ENCODE measurements at places on chromosomes 13 and 19.

DNA sequence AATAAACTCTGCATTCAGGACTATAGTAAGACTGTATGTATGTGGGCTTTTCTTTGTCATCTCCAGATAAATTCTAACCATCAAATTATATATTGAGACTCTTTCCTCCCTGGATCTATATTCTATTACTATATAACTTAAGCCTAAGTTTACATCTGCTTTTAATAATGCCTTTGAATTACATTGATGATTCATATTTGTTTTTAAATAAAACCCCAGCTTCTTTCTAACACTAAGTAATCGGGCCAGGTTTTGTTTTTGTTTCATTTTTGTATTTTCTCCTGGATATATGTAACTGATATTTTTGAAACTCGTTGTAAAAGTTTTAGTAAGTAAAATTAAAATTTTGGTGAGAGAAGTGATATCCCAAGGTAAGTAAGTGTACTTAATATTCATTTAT is 1599.1 kb downstream of the PCDH9 start:
- no peak for DNase-seq
- no peaks in the 10 kb centered on the region for H3K36me3 ChIP-seq
- no peaks in the 10 kb centered on the region for H3K4me1 ChIP-seq
- H3K4me3 ChIP-seq: no peak overlapping the region

DNA sequence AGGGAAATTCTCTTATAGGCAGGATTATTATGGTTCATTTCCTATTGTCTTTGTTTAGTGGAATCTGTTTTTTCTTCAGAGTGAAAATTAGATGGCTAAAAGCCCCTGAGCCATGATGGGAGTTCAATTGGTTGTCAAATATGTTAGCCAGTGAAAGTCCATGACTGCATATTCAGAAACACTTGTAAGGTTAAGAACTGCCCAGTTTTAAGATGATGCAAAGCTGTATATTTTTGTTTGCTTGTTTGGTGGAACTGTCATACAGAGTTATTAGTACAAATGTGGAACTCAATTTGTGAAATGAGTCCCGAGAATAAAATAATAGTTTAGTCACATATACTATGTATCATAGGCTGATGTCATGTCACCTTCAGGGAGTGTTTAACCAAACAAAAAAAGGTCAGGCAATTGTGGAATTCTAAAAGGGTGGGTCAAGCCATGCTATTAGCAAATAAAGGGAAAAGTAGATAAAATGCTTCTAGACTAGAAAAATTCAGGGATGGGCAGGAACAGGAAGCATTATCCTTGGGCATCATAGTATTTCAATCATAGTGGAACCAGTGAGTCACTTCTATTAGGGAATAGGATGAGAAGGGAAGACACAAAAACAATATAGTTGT is 248.3 kb upstream of the SLITRK1 start:
- no peaks in the 10 kb centered on the region for H3K27me3 ChIP-seq
- H3K36me3 ChIP-seq: no peaks in the 10 kb centered on the region
- H3K27ac ChIP-seq: no peak overlapping the region
- H3K4me3 ChIP-seq: no peak overlapping the region
- no peaks in the 10 kb centered on the region for H3K4me1 ChIP-seq

- H3K27ac ChIP-seq: no peak overlapping the region
- peak overlapping the region; percentile 84 for H3K4me3 ChIP-seq
- peaks cover 22% of the 10 kb centered on the region for H3K36me3 ChIP-seq
- DNase-seq: no peak
Measured at GRCh38 chr19:57558525-57558924, 1.1 kb downstream of the ZNF550 start.

- DNase-seq: no peak
- no peaks in the 10 kb centered on the region for H3K27me3 ChIP-seq
- no peak overlapping the region for H3K4me3 ChIP-seq
- H3K27ac ChIP-seq: no peak overlapping the region
- H3K36me3 ChIP-seq: no peaks in the 10 kb centered on the region
Measured at GRCh38 chr13:53907891-53908290, 879.3 kb downstream of the OLFM4 start.

DNA sequence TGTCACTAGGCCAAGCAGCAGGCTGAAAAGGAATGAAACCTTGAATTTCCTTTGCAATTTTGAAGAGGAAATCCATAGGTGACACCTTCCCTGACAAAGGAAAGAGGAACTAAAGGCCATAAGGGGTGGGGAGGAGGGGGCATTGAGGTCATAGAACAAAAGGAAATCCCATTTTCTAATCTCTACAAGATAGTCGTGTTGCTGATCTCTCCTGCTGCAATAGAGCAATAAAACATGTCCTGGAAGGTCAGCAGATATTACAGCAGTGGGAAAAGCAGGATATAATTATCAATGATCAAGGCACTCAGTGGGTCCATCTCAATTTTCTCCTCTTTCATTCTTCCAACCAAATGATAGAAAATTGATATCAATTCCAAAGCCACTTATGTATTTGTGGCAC is 20.3 kb upstream of the RAP2A start:
- no peak overlapping the region for H3K27ac ChIP-seq
- H3K27me3 ChIP-seq: no peaks in the 10 kb centered on the region
- H3K4me1 ChIP-seq: no peaks in the 10 kb centered on the region
- DNase-seq: no peak

DNA sequence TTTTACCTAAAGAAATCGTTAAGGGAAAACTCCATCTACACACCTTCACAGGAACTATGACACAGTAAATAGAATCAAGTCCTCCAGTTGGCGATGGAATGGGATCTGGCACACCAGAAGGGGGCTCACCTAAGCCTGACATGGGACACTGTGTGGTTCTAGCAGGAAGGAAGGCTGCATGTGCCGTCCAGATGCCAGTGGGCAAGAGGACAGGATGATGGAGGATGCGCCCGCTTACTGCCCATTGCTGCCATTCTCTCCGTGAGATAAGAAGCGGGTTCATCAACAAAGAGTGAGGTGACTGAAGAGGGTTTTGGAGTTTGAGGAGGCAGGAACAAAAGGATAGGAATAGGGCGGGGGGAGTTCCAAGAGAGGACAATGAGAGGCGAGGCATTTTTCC is 2.9 kb upstream of the CYP2F1 start:
- no peaks in the 10 kb centered on the region for H3K36me3 ChIP-seq
- no peaks in the 10 kb centered on the region for H3K27me3 ChIP-seq

- H3K27me3 ChIP-seq: no peaks in the 10 kb centered on the region
- no peaks in the 10 kb centered on the region for H3K4me1 ChIP-seq
- no peak overlapping the region for H3K4me3 ChIP-seq
- no peaks in the 10 kb centered on the region for H3K36me3 ChIP-seq
- no peak for DNase-seq
Measured at GRCh38 chr13:111664696-111665095, 344.3 kb downstream of the TEX29 start.

- no peaks in the 10 kb centered on the region for H3K4me1 ChIP-seq
- no peak for DNase-seq
- H3K4me3 ChIP-seq: no peak overlapping the region
- H3K27me3 ChIP-seq: no peaks in the 10 kb centered on the region
Measured at GRCh38 chr19:33032218-33032781, 32.4 kb downstream of the RHPN2 start.

- no peak overlapping the region for H3K4me3 ChIP-seq
- H3K27ac ChIP-seq: no peak overlapping the region
- no peaks in the 10 kb centered on the region for H3K27me3 ChIP-seq
- DNase-seq: no peak
- H3K36me3 ChIP-seq: no peaks in the 10 kb centered on the region
Measured at GRCh38 chr13:110030394-110030928, 244.1 kb upstream of the IRS2 start.

- H3K27ac ChIP-seq: no peak overlapping the region
- no peak overlapping the region for H3K4me3 ChIP-seq
- peaks cover 13% of the 10 kb centered on the region for H3K4me1 ChIP-seq
- H3K27me3 ChIP-seq: no peaks in the 10 kb centered on the region
- DNase-seq: no peak
Measured at GRCh38 chr19:40469011-40469410, 2.2 kb downstream of the SPTBN4 start.

DNA sequence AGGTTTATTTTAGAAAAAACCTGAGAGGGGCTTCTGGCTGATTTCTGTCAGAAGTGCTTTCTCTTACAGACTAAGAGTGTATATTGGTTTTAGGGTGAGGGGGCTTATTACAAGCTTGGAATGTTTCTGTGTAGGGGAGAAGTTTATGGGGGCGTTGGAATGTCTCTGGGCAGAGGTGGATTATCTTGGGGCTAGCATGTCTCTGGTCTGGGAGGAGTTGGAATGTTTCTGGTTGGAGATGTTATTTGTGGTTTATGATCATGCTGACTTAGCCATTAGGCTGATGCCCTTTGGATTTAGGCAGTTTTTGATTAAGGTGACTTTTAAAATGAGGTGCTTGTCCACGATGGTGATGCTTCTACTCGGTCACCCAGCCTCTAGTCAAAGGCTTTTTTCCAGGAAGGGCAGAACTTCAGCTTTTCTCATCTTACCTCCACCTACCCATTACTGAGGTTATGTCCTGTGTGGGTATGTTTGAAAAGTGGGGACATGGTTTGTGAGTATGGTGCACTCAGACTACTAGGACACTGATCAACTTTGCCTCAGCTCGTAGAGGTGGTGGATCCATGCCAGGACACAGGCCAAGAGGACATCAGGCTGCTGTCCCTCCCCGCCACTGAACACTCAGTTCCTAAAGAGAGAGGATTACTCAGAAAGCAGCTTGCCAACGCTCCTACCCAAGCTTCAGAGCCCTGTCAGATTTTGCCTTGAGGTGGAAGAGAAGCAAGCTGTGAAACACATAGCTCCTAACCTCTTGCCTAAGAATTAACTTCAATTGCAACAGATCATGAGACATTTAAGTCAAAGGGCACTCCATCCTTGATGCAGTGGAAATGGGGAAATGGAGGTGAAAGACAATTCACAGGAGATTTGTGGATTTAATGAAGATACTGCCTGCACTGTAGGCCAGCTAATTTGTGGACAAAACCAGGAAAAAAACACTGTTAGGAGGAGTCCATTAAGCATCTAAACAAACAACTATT is 63.6 kb downstream of the ZNF44 start:
- DNase-seq: no peak
- H3K27me3 ChIP-seq: no peaks in the 10 kb centered on the region
- no peak overlapping the region for H3K4me3 ChIP-seq
- H3K4me1 ChIP-seq: no peaks in the 10 kb centered on the region
- peaks cover 67% of the 10 kb centered on the region for H3K36me3 ChIP-seq
